Stimulated activated CD8-positive, alpha-beta memory T cell treated with anti-CD3 and anti-CD28 coated beads, Interleukin-4, amount 100 ng/mL, for 4 hours (primary cell): ENCODE measurements at places on chromosomes 4 and X.

- no peak for DNase-seq
Observed at GRCh38 chr4:95293014-95293413, 255.8 kb downstream of the UNC5C start.

DNA sequence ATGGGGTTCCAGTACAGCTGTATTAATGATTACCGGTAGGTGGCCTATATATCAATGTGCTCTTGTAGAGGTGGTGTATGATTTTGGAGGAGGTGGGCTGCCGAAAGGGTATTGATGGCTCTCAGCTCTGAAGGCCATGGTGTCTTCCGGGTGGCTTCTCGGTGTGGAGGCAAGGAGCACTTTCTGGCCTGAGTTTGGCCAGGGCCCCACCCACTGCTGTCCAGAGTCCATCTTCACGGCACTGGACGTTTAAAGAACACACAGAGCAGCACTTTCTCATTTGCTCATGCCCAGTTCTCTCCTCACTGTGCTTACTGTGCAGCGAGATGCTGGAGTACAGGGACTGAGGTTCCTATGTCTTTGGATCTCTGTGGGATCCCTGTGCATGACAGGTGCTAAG lies 16.1 kb downstream of the BST1 start:
- no peak for DNase-seq

GRCh38 chrX:43000121-43000520 lies 222.2 kb upstream of the PPP1R2C start:
- no peak for DNase-seq

DNA sequence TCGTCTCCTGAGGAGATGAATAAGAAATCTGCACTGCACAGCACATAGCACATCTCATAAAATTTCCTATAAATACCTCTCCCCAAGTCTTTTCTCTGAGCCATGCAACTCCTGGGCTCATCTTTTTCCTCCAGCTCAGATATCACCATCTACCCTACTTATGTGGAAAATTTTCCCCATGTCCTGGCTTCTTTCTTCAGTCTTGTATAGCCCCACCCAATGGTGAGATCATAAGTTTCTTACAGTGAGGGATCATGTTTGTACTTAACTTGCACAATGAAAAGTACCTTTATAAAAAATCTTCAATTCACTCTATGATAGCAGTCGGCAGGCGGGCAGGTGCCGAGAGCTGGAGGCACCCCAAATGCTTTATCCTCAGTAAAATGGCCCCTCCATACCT lies 198.6 kb upstream of the S100G start:
- no peak for DNase-seq

DNA sequence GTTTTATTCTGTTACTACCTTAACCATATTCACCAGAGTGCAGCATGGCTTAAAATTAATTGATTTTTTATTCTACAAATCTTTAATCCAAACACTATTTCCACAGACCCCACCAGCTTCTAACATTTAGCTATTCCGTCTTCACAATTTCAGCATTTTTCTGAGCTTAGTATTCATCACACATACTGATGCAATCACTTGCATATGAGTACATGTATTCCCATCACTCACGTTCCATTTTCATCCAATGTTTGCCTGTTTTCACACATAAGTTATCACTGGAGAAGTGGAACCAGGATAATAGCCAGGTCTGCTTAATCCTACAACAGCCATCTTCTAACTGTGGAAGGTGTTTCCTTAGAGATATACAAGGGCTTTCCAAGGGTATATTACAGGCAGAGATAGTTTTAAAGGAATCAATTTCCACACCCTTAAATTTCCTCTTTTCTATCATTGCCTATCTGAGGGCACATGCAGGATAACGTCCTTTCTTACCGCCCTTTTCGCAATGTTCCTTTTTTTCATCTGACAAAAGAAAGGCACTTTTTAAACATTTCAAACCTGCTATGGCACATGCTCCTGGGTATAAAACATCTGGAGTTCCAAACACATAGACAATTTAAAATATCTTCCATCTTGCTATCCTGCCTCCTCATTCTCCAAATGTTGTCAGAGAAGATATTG lies 115.8 kb downstream of the CORIN start:
- no peak for DNase-seq

GRCh38 chrX:118459494-118459893 lies 36.1 kb upstream of the DOCK11 start:
- no peak for DNase-seq

DNA sequence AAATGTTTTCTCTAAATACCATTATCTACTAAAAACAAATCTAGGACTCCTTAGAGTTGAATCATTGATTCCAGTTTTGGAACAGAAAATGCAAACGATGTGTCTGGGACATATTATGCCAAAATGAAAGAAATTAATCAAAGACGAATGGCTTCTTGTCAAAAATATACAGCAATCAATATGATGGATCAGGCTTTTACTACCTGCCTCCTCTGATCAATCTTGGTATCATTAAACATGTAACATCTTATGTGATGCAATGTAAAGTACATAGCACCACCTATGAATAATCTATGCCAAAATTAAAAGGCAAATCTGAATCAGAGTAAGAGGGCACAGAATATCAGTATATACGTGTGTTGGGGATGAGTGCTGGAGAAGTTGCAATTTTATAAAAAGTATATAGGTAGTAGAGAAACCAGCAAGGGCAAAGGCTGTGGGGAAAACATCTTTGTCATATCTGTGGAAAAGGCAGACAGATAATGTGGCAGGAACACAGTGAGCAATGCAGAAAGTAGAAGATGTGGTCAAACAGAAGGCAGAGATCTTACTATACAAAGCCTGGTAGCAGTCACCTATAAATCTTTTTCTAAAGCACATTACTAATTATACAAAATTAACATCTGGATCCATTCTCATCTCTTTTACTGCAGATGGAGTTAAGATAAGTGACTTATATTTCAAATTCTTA lies 152.7 kb downstream of the ANTXR2 start:
- no peak for DNase-seq

DNA sequence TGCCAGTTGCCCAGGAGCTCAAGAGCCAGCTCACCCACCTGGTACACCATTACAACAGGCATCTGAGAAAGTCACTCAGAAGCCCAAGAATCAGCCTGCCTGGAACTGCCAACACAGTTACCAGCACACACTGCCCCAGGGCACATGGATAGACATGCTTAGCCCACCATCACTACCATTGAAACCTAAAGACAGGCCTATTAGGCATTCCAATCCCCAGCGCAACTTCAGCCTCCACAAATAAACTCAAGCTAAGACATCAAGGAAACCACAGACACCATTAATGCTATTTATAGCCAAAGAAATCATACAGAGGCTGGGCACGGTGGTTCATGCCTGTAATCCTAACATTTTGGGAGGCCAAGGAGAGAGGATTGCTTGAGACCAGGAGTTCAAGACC lies 42.3 kb downstream of the ATRX start:
- DNase-seq: no peak

- no peak for DNase-seq
Observed at GRCh38 chr4:107902715-107903114, 28.6 kb upstream of the CYP2U1 start.

DNA sequence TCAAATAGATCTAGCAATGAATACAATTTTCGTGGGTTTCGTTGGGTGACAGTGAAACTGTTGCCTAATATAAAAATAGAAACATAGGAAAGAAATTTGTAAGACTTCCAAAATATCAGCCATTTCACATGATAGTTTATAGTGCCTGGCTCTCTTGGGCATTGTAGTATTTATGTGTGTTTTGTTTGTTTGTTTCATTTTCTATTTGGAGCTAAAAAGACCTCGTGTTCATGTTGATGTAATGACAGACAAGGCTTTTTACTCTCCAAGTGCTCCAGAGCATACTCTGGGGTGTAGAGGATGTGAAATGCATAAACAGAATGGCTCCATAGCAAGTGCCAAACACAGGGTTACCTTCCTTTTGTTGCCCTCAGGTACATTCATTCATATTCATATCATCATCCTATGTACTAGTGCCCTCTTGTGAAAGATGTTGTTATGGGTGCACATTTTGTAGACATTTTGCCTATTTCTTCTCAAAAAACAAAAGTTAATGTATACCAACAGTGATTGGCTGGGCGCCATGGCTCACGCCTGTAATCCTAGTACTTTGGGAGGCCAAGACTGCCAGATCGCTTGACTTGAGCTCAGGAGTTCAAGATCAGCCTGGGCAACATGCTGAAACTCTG lies 100.7 kb upstream of the AMOT start:
- DNase-seq: no peak
